ENCODE measurements at places on chromosomes 7 and 10.
A peak's percentile ranks its signal among the peaks of the same experiment; 100 is the strongest.

- DNase-seq, result no peak
Measured at GRCh38 chr10:43822631-43823580, 174.2 kb upstream of the ZNF32 start.

DNA sequence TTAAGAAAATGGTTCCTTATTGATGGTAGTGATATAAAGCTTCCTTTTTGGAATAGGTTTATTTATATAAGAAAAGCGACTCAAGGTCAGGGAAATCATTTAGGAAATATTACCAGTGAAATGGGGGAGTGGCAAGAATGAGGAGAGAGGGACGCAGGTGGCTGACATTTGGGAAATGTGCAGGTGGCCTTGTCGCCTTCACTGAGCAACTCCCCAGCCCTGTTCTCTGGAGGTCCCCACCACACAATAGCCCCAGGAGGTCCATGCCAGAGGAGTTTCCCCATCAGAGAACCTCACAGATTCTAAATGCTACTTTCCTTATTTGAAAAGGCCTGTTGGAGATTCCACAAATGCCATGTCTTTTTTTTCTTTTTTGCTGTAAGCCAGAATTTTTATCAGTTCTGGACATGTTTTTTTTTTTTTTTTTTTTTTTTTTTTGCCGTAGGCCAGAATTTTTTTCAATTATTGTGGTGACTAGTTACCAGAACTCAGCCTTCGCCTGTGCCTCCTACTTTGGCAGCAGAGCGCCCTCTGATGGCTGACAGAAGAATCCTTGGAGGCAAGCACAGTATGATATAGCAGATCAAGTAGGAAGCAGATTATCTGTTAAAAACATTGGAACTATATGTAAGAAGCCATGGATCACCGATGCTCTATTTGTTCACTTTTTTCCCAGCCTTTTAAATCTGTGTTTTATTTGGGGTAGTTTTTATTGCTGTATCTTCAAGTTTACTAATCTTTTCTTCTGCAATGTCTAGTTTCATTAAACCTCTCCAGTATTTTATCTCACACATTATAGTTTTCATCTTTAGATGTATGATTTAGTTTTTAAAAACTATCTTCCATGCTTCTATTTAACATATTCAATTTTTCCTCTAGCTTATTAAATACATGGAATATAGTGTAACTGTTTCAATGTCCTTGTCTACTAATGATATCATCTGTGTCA, 18.6 kb downstream of the OPALIN start:
- peak; percentile 6 for DNase-seq

DNA sequence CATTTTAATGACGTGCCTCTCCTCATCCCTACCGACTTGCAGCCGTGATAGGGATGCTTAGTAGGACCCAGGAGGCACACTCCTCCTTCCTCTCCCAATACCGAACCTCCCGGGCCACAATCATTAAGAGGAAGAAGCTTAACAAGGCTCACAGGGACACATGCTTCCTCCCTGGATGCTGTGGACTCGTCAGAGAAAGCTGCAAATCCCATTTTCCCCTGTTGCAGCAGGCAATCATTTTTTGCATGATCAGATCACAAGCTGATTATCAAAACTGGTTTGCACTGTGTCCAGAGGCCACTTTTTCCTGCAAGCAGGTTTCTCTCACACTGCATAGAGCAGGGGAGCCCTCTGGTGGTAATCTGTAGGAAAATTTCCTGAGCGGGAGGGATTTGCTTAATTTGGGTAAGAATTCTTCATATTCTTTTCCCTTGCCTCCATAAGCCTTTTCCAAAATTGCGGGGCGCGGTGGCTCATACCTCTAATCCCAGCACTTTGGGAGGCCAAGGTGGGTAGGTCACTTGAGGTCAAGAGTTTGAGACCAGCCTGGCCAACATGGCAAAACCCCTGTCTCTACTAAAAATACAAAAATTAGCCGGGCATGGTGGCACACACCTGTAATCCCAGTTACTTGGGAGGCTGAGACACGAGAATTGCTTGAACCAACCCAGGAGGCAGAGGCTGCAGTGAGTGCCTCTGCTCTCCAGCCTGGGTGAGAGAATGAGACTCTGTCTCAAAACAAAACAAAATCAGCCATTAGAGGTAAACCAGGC, 16.1 kb upstream of the LAMB4 start:
- no peak for DNase-seq

DNA sequence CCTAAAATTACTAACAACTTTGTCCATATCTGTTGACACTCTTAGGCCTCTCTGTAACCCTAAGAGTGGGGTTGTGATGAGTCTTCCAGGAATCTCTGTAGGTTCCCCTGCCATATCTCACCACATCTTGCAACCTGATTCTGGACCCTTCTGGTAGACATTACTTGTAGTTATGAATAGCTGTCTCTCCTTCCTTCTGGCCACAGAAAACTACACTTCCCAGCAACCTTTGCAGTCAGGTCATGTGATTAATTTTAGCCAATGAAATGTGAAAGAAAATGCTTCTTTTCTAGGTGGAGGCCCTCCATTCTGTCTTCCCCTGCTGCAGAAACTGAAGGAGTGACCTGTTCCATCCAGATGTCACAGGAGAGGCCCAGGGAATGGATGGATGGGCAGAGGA, 147.6 kb upstream of the AOAH start:
- DNase-seq, result no peak
